ENCODE measurements at places on chromosomes 4 and X. TPM values are rescaled to one million over a fixed set of nuclear protein-coding genes. Genes with fewer than 3 reads are reported as not detected.

Gene ARHGAP36
- not detected for total RNA-seq

GRCh38 chr4:26772096-26772873 is 88.4 kb upstream of the STIM2 start:
- no peak for DNase-seq

GRCh38 chrX:78199851-78200250 is 60.4 kb upstream of the TAF9B start:
- DNase-seq: no peak

Gene ARHGAP6
- not detected for total RNA-seq

- no peak for DNase-seq
Observed at GRCh38 chrX:5388087-5388486, 840.6 kb downstream of the NLGN4X start.

Gene TMEM156
- total RNA-seq: 10.4 TPM

DNA sequence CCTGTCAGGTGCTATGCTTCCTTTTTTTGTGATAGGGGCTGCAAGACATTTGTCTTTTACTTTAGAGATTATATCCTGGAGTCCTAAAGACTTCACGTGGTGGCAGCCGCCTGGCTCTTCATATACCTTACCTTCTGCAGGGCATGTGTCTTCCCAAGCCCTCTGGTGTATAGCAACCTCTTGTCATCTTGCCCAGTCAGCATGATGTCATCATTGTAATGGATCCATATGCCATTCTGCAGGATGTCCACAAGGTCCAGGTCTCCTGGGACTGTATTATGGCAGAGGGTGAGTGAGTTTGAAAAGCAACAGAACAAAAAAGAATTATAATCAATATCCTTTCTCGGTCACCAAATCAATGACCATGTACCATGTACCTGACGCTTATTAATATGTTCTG is 82.2 kb upstream of the SCOC start:
- DNase-seq: no peak

GRCh38 chr4:26878794-26879391 is 18.3 kb downstream of the STIM2 start:
- no peak for DNase-seq

DNA sequence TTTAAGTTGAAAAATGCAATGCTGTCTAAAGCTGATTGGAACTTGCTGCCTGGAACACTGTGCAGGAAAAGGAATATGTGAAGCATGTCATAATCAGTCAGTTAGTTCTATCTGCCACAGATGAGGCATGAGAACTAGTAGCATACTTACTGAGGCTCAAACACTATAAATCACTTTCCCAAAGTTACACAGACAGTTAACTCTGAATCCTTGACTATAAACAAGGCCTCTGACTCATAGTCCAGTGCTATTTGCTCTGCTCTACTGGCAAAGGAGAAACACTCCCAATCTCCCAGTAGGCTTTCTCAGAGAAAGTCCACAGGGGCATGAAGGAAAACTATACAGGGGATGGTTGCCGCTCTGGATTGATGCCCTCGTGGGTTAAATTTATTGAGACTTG is 2078.4 kb upstream of the TENM3 start:
- DNase-seq: no peak

DNA sequence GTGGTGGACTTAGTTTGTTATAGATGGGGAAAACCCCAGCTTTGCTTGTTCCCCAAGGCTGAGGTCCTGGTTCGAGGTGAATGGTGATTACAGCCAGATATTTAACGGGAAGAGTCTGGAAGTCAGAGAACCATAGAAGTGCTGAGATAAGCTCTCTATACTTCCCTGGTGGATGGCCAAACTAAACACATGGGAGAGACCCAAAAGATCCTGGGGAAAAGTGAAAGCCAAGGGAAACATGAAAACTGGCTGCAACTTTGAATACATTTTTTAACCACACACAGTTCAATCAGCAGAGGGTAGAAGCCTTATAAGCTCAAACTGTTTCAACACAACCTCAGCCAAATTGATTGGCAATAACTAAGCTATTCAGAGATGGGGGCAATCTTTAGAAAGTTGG is 29.3 kb upstream of the SRPX start:
- DNase-seq: no peak

DNA sequence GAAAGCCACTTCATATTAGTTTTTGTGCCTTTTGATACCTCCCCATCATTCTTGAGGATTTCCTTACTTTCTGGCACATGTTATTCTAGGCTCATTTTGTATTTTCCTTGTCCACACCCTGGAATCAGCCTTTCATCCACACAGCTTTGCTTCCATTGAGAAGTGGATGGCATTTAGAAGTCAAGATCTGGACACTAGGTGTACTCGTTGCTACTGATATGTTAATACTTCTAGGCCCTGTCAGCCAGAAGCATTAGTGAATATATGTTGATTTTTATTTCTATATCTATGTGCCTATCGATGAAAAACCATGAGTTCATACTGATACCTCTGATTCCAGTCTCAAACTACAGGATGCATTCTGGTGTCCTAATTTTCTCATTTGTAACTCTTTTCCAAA is 73.2 kb downstream of the ARHGAP24 start:
- DNase-seq: no peak

Gene PPP1R2C
- total RNA-seq: not detected

Gene TMPRSS11D
- not detected for total RNA-seq

All from Calu3 (cell line).